Non-pigmented ciliary epithelial cell (primary cell): ENCODE measurements at places on chromosomes 12 and 14.

- DNase-seq, result no peak
These were observed 34.1 kb downstream of the RAD51B start for GRCh38 chr14:67853715-67854114.

DNA sequence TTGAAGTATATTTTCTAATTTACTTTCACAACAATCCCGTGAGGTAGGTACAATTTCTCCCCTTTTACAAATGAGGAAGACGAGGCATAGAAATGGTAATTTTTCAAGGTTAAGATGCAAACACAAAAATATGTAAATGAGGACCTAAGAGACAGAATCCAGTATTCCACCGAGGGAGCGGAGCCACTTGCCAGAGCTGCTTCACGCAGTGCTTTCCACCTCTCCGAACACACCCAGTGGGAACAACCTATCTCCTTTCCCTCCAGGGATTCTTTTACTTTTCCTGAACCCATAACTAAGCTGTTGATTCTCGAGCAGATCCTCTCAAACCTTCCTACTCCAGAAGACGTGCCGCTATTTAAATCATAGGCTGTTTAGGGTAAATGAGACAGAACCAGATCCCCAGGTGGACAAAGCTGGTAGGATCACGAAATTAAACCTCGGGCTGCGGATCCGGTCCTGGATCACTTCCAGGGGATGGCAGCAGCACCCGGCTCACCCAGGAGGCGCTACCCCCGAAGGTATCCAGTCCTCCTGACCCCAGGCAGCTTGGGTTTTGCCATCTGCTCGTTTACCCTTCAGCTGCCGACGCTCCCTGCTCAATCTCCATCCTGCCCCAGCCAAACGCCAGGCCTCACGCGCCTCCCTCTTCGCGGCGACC, 1.5 kb downstream of the DDHD1 start:
- no peak for DNase-seq

DNA sequence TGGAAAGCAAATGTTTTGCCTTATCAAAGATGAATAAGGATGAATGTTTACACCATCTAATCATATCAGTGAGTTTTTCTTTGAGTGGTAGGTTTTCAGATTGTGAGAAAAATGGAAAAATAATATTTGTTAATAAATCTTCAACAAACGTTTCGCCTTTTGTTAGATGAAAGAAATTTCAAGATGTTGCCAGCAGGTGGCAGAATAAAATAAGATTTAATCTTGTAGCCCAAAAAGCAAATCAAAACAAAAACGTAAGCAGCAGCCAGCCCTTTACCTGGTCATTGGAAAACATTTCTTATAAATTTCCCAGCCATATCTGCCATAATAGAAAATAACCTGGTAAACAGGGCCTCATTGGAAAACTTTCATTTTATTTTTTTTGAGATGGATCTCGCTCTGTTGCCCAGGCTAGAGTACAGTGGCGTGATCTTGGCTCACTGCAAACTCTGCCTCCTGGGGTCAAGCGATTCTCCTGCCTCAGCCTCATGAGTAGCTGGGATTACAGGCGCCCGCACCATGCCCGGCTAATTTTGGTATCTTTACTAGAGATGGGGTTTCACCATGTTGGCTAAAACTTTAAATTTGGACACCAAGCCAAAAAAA, 15.4 kb upstream of the TMEM120B start:
- DNase-seq, result no peak

GRCh38 chr12:66633676-66634075, 45.2 kb downstream of the GRIP1 start:
- no peak for DNase-seq

- no peak for DNase-seq
These were observed 424.5 kb downstream of the FOXG1 start for GRCh38 chr14:29191092-29191491.

- no peak for DNase-seq
These were observed 285.7 kb upstream of the USP15 start for GRCh38 chr12:61974461-61974860.

DNA sequence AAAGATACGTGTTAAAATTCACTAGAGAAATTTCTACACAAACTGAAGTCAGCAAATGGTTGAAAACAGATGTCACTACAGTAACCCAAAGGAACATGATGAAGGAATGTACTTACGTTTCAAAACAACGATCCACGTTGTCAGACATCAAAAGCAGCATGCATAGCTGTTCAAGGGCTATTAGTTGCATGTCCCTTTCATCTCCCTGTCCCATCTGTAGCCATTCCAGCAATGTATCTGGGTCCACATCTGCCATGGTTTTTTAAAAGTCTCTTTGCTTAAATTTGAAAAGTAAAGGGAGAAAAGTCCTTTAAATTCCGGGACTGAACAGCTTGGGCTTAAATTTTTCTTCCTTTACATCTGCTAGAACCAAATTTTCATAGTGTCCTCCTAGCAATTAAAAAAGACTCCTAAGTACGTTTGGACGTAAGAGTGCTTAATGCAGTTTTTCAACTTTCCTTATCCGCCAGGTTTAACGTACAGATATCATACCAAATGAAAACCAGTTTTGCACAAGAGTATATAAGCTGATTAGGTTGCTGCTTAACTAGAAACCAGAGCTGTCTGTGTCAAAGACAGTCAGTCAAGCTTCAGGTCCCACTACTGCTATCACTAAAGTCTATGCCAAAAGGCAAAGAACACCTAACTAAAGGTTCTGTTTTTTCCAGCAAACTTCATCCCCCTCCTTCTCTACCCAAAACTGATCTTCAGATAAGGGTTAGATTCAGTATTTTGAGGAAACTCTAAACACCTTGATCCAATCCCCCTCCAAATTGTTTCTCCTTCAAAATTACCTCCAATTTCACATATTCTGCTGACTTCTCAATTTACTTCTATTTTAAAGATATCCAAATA, 1.7 kb downstream of the HECTD1 start:
- DNase-seq, result no peak

DNA sequence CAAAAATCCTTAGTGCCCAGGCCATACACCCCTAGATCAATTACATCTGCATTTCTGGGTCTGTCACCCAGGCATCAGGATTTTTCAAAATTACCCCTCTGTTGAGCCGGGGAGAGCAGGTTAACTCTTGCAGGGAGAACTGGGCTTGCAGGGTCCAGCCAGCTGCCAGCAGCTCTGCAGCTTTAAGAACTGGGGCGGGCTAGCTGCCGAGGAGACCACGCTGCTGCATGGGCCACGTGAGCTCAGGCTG, at the start of gene DGLUCY:
Gene DGLUCY (plus strand): TSS at position 245 of the 250 bp plus-strand sequence. CDS start 46,222 bp downstream, outside the sequence.
- DNase-seq, result no peak

DNA sequence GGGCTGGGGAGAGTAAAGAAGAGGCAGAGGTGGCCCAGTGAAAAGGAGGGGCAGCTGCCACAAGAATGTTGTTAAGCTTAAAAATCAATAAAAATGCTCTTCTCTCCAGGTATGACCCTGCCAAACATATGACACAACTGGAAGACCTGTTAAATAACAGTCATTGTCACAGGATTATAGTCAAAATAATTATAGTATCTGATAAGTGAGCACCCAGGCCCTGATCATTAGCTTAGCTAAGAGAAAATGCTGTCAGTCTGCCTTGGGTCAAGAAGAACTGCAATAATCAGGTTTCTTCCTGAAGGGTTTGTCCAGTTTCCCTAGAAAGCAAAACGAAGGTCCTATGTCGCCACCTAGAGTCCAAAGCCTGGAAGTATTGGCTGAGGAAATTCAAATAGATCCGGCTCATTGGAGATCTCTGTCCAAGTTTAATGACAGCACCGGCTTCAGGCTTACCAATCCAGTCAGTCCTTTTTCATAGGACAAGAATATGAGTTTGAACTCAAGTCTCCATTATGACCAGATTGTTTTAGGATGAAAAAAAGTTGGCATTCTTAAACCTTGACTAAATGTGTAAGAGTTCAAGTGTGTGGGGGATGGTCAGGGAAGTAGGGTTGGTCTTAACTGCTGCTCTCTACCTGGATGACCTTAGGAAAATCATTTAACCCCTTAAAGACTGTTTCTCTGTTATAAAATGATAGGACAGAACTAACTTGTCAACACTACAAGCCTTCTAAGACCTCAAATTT, 22.5 kb upstream of the NKX2-8 start:
- DNase-seq, result peak; percentile 38

DNA sequence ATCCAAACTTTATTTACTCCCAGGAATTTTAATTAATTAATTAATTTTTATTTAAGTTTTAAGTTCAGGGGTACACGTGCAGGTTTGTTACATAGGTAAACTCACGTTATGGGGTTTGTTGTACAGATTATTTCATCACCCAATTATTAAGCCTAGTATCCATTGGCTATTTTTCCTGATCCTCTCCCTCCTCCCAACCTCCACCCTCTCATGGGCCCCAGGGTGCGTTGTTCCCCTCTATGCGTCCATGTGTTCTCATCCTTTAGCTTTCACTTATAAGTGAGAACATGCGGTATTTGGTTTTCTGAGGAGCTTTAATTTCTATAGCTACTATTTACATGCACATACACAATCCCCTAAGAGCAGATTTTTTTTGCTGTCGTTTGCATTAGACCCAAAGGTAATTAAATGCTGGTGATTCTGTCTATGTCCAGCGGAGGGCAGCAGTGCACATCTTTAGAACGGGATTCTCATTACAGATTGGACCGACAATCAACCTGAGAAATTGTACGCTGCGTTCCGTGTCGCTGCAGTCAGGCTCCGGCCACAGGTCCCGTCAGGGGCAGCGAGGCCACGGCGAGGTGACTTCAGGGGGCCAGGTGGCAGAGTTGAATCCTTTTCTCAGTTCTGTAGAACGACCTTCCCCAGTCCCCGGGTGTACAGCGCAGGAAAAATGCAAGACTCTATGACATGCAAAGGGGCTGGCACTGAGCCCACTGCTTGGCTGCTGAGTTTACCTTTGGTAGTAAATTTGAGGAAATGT, 11.6 kb downstream of the TMEM30B start:
- DNase-seq, result no peak

DNA sequence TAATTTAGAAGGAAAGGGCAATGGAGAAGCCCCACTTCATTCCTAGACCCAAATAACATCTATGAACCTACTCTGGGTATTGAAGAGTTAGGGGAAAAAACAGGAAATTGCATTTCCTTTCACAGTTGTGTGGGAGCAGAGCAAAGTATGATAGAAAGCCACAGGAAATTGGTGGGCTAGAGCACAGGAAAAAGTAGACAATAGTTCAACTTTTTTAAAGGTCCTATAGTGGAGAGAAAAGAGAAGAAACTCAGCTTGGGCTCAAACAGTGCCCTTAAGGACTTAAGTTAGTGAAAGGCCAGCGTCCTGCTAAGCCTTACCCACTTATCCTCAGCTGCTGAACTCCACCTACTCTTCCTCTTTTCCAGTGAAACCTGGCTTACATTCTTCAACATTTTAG, 258.1 kb downstream of the DPY19L2 start:
- DNase-seq, result no peak

DNA sequence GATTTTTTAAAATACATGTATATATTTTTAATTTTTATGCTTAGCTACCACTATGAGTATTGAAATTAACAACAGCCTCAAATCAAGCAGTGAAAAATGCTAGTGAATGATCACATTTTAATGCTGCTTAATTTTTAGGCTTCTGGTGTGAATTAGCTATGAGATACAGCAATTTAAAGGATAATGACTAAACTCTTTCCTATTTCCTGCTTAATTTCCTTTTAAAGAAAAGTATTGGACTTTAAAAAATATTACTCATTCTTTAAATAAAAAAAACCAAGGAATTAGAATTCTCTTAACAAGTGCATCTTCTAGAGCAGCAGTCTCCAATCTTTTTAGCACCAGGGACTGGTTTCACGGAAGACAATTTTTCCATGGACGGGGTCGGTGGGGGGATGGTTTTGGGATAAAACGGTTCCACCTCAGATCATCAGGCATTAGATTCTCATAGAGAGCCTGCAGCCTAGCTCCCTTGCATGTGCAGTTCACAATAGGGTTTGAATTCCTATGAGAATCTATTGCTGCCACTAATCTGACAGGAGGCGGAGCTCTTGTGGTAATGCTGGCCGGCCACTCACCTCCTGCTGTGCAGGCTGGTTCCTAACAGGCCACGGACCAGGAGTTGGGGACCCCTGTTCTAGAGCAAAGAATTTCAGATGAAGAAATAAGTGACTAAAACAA, 18.6 kb upstream of the NTN4 start:
- DNase-seq, result no peak

- DNase-seq, result no peak
These were observed 48.6 kb downstream of the IRAK3 start for GRCh38 chr12:66237505-66238175.

GRCh38 chr12:124545508-124546418, 21.6 kb downstream of the NCOR2 start:
- DNase-seq, result peak; percentile 51

DNA sequence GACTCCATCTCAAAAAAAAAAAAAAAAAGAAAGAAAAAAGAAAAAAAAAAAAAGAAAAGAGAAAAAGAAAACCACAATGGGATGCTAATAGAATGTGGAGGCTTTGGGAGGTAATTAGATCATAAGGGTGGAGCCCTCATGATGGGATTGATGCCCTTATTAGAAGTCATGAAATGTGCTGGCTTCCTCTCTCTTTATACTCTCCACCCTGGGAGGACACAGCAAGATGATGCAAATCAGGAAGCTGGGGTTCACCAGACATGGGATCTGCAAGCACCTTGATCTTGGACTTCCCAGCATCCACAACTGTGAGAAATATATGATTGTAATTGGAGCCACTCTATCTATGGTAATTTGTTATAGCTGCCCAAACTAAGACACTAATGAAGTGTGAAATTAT, 13.4 kb upstream of the DRAM1 start:
- DNase-seq, result no peak

DNA sequence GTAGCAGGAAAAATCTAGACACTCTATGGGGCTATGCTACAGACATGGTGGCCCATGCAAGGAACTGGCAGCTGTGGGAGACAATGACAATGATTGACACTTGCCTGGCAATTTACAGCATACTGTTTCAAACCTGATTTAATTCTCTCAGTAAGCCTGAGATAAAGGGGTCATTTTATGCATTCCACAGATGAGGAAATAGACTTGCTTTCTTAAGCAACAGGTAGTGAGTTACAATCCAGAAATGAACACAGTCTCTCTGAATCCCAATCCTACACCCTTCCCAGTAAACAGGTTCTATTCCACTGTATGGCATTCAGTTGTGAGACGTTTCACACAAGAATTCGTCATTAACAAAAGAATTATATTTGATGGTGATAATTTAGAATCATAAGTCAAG, 15.5 kb upstream of the PCNX1 start:
- no peak for DNase-seq

DNA sequence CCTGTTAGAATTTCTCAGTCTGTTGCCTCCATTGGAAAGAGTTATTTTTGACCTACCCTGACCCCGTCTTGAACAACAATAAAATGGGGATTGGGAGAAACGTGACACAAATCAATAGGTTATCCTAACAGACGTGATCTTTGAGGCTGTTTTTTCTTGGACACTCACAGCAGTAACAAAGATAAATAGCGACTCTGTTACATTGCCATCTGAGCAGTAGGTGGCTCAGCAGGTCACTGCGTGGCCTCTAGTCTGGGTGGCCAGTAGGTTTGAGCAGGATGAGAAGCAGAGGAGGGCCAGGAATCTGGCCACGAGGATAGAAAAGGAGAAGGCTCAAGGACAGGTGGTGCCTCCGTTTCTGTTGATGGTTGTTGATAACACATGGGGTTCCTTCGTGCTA, 101.4 kb downstream of the GPATCH2L start:
- no peak for DNase-seq

- no peak for DNase-seq
These were observed 89.2 kb downstream of the ARF6 start for GRCh38 chr14:49982082-49982481.
